ENCODE measurements at places on chromosomes 13 and 19.

GRCh38 chr13:38042771-38043170, 173.2 kb upstream of the TRPC4 start:
- no peak for DNase-seq

- DNase-seq, result no peak
Measured at GRCh38 chr13:79062291-79062690, 343.8 kb downstream of the RBM26 start.

- DNase-seq, result no peak
Measured at GRCh38 chr19:14472202-14472938, 2.8 kb downstream of the PTGER1 start.

DNA sequence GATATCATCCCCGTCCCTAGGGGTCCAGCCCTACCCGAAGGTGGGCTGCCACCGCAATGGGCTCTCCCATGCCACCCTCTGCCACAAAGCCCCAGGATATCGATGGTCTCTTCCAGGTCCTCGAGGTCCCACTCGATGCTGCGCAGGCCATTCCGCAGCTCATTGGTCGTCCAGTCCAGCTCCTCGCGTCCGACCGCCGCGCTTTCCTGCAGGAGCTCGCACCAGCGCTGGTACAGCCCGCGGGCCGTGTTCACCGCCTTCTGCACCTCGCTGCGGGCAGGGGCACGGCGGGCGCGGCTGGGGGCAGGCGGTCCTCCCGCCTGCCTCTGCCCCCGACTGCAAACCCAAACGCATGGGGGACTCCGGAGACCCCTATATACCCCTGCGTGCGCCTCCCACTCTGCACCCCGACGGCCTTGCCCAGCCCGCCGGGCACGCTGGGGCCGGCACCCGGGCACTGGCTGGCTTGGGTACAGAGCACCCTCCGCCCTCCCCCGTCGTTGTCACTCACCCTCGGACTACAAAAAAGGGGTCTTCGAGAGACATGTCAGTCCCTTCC, 468 bp downstream of the STX10 start:
- no peak for DNase-seq

DNA sequence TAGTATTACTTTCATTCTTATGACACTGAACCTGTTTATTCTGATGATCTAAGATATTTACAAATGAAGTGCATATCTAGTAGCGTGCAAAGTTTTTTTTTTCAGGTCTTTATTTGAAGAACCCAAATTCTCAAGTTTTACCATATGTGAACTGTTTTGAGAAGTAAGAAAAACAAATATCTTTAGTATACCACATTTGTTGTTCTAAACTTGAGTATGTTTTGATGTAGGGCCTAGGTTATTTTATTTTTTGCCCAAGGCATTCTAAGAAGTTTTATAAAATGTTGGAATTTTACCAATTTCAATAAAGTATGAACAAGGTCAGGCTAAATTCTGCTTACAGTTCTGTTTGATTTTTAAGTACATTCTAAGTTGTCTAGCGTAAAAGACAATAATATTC, 213.5 kb downstream of the PCCA start:
- DNase-seq, result no peak

- DNase-seq, result no peak
Measured at GRCh38 chr13:110314516-110315245, 7.6 kb downstream of the COL4A2 start.

- DNase-seq, result no peak
Measured at GRCh38 chr19:28213470-28214082, 999.4 kb downstream of the UQCRFS1 start.
